ENCODE measurements at places on chromosomes 7 and 10. TPM values are rescaled to one million over a fixed set of nuclear protein-coding genes. Genes with fewer than 3 reads are reported as not detected.

FEZF1 gene
- not detected for total RNA-seq

EEPD1 gene
- total RNA-seq, result 1.3 TPM

CABCOCO1 gene
- total RNA-seq, result not detected

RARRES2 gene
- not detected for total RNA-seq

TMEM106B gene
- total RNA-seq, result 21.6 TPM

TET1 gene
- 0.71 TPM for total RNA-seq

ST8SIA6 gene
- not detected for total RNA-seq

GRCh38 chr7:144786522-144786921 is 49.3 kb downstream of the TPK1 start:
- H3K27ac ChIP-seq, result no peak overlapping the region
- no peaks in the 10 kb centered on the region for H3K36me3 ChIP-seq
- no peak for DNase-seq
- no peaks in the 10 kb centered on the region for H3K27me3 ChIP-seq

- H3K27me3 ChIP-seq, result peaks cover 41% of the 10 kb centered on the region
- H3K27ac ChIP-seq, result no peak overlapping the region
- DNase-seq, result peak; percentile 8
- no peaks in the 10 kb centered on the region for H3K36me3 ChIP-seq
These were observed 777 bp downstream of the BICC1 start for GRCh38 chr10:58513188-58514110.

DNA sequence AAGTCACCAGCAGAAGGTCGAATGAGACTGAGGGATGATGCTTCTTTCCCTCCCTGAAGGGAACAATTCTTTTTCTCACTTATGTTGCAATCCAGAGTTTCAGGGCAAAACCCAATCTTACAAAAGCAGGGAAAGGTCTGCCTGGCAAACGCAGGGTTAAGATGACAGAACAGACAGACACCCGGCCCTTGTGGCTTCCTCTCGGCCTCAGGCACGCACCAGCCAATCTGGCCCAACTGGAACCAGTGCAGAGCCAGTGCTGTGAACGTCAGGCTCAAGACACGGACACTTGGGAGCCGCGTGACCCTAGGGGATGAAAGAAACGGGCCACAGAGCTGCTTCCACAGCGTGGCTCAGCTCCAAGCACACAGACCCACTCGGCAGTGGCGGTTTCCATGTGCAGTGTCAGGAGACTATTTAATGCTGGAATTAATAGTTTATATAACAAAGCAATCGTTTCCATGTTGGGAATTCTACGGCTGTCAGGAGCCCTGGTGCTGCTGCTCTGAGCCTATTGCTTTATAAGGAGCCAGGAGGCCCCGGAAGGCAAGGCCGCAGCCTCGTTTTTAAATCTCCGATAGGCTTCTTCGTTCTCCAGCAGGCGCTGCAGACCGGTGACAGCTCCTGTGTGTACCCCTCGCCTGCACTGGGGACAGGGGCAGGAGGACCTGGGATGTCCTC is 198.4 kb downstream of the DIP2C start:
- peaks cover 5% of the 10 kb centered on the region for H3K27me3 ChIP-seq
- H3K4me1 ChIP-seq, result peaks cover 1% of the 10 kb centered on the region
- DNase-seq, result no peak
- no peaks in the 10 kb centered on the region for H3K36me3 ChIP-seq

- peaks cover 64% of the 10 kb centered on the region for H3K36me3 ChIP-seq
- peaks cover 20% of the 10 kb centered on the region for H3K4me1 ChIP-seq
- no peak overlapping the region for H3K4me3 ChIP-seq
- DNase-seq, result no peak
These were observed 16.4 kb downstream of the PDAP1 start for GRCh38 chr7:99392046-99392445.

GRCh38 chr10:92156874-92157773 is 133.8 kb downstream of the CPEB3 start:
- no peak overlapping the region for H3K4me3 ChIP-seq
- no peaks in the 10 kb centered on the region for H3K36me3 ChIP-seq
- H3K27me3 ChIP-seq, result no peaks in the 10 kb centered on the region
- H3K4me1 ChIP-seq, result no peaks in the 10 kb centered on the region
- H3K27ac ChIP-seq, result no peak overlapping the region

DNA sequence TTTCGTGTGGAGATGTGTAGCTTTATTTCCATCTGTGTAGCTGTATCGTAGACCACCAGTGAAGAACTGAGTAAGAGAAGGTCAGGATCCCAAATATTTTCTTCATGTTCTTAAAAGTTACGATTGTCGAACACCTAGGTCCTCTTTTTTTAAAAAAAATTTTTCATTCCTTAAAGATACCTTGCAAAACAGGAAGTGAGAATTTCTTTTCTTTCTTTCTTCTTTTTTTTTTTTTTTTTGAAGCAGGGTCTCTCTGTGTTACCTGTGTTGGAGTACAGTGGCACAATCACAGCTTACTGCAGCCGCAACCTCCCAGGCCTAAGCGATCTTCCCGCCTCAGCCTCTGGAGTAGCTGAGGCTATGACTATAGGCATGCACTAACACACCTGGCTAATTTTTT is 60.8 kb downstream of the PHTF2 start:
- H3K4me1 ChIP-seq, result peaks cover 28% of the 10 kb centered on the region
- no peak for DNase-seq
- H3K4me3 ChIP-seq, result no peak overlapping the region
- H3K27me3 ChIP-seq, result no peaks in the 10 kb centered on the region

Data from activated CD4-positive, alpha-beta T cell treated with anti-CD3 and anti-CD28 coated beads for 36 hours (primary cell).